HT1080 (cell line): ENCODE measurements at places on chromosomes 3 and 15. TPM values are rescaled to one million over a fixed set of nuclear protein-coding genes. Genes with fewer than 3 reads are reported as not detected.

Gene KCNAB1
- total RNA-seq: 1.9 and 2.4 TPM in 2 replicates

Gene MAP1A
- total RNA-seq: 1.4 and 1.7 TPM in 2 replicates

DNA sequence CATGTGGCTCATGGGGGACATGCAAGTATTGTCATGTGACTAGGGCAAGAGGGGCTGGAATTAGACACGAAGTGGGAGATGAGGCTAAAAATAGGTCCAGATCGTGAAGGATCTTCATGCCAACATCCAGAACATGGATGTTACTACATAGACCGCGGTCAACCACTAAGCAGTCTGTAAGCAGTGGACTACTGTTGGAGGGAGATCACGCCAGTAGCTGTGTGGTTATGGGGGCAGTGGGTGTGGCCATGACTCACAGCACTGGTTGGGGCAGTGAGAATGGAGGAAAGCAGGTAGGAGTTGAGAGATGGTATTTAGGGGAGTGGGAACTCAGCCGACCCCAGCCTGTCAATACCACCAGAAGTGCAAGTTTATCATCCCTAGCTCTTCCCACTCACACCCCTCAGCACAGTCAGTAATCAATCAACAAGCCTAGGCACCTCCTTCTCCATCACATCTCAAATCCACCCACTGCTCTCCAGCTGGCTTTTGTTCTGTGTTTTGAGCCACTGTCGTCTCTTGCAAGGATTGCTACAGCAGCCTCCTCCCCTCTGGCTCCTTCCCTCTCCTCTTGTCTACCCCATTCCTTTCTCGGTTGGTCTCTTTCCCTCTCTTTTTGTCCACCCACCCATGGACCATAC lies 107.2 kb upstream of the ABHD17C start:
- peak; percentile 83 for DNase-seq

DNA sequence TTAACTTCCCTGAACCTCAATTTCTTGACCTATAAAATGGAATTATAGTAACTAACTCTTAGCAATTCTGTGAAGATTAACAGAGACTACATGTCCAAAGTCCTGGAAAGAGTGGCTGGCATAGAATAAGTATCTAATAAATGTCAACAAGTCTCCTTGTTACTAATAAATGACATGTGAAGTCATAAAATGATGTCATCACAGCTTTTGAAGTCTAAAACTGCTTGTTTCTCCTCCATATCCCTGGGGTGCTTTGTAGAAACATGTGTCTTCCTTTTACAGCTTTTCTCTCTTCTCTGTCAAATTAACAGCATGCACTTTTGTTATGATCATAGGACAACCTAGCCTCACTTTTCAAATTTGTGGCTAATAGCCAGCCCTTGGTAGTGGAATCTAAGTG lies 510.2 kb downstream of the NTRK3 start:
- no peak for DNase-seq

Gene DHX30
- total RNA-seq: 135 and 148 TPM in 2 replicates

DNA sequence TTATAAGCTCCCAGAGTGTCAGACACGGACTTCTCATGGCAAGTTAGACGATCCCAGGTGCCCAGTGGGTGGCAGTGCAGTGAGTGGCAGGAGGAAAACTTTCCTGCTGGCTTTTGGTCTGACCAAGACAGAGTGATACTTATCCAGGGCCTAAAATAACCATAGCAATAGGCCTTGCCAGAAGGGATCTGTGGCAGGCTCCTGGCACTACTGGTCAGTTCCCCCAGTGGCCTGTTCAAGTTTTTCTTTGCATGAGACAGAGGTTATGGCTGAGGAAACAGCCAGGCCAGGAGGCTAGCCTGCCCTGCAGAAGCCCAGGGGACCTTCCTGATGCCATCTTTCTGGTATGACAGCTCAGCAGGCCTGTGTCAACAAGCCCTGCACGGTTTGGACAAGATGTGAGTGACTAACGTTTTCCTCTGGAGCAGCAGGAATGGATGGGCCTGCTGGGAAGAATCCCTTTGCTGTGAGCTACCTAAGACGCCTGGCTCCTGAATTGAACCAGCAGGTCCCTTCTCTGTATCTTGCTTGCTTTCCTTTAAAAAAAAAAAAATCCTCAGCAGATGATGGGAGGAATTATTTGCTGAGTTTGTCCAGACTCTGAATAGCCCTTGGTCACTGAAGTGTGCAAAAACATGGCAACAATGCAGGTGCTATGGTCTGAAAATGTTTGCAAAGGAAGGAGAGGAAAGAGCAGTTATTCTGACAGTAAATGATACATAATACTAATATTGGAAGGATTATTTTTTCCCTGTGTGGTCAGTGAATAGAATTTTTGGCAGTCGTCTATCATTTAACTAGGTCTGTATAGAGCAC lies 18.0 kb downstream of the SCG5 start:
- peak; percentile 67 for DNase-seq

- DNase-seq: no peak
Observed at GRCh38 chr3:128844502-128844901, 34.9 kb upstream of the ACAD9 start.

DNA sequence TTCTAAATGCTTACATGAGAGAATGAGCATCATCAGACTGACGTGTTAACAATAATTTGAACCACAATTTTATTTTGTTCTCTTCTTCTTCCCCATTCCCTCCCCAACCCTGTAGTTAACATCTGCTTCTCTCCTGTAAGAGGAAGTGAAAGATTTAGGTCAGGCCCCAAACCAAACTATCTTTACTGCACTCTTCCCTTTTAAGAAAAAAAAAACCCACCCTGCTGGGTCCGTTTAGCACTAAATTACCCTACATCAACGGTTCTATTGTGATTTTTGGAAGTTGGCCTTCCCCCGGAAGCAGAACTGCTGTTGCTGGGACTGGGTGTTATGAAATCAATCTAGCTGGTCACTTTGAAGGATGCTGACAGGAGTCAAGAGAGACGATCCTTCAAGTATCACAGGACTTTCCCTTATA lies 49.4 kb downstream of the NFKBIZ start:
- DNase-seq: no peak

DNA sequence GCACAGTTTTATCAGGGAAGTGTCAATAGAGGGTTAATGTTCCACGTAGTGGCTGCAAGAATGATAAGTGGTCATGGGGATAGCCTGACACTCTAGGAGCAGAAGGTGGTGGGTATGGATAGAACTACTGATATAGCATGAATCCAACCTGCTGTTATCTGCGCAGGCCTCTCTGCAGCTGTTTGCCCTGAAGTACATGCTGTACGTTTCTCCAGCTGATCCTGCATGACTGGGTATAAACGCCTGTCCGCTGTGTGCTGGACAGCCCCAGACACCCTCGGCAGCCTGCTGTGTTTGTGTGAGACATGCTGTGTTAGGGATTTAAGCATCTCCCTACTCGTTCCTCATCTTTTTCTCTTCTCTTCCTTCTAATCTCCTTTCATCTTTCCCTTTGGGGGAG lies 87.1 kb downstream of the LPP start:
- DNase-seq: no peak

Gene GOLGA8J
- 0.07 TPM in 1 of 2 replicates, not detected in the other for total RNA-seq

- DNase-seq: peak; percentile 70
Observed at GRCh38 chr3:46184469-46184868, 23.6 kb downstream of the CCR1 start.

Gene FANCD2OS
- total RNA-seq: not detected in 2 replicates

- no peak for DNase-seq
Observed at GRCh38 chr3:181966393-181966792, 254.7 kb downstream of the SOX2 start.

GRCh38 chr3:50266836-50267235 lies 2.1 kb upstream of the SEMA3B start:
- DNase-seq: no peak

Gene CACNA2D2
- 0.56 TPM in 1 of 2 replicates, not detected in the other for total RNA-seq

DNA sequence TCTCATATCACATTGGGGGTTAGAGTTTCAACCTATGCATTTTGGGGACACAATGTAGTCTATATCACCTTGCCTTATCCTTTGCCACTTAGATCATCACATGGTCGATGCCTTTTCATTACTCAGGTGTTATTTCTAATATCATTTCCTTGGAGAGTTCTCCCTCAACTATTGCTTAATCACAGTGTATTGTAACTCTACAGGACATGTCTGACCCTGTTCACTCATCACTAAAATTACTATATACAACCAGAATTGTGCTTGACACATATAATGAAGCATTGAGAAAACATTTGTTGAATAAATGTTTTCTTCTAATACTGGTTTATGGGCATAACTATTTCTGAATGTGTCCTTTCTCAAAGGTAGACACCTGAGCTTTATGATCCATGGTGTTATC lies 207.4 kb downstream of the EPHA6 start:
- DNase-seq: no peak

GRCh38 chr3:187051066-187051465 lies 88.2 kb downstream of the RPL39L start:
- no peak for DNase-seq

Gene ATP13A4
- not detected in 2 replicates for total RNA-seq

DNA sequence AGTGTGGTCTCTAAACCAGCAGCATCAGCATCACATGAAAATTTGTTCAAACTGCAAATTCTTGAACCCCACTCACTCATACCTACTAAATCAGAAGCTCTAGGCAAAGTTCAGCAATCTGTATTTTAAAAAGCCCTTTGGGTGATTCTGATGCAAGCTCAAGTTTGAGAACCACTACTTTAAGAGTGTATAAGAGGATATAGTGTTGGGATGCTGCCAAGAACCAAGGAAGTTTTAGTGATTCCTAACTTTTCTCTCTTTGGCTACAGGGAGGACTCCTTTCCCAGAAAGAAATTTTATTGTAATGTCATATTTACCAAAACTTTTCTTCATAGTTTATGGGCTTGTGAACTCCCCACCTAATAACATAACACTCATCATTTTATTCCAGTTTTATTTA lies 422.2 kb downstream of the TBC1D5 start:
- no peak for DNase-seq

- DNase-seq: no peak
Observed at GRCh38 chr15:30889196-30889595, 14.5 kb upstream of the FAN1 start.

DNA sequence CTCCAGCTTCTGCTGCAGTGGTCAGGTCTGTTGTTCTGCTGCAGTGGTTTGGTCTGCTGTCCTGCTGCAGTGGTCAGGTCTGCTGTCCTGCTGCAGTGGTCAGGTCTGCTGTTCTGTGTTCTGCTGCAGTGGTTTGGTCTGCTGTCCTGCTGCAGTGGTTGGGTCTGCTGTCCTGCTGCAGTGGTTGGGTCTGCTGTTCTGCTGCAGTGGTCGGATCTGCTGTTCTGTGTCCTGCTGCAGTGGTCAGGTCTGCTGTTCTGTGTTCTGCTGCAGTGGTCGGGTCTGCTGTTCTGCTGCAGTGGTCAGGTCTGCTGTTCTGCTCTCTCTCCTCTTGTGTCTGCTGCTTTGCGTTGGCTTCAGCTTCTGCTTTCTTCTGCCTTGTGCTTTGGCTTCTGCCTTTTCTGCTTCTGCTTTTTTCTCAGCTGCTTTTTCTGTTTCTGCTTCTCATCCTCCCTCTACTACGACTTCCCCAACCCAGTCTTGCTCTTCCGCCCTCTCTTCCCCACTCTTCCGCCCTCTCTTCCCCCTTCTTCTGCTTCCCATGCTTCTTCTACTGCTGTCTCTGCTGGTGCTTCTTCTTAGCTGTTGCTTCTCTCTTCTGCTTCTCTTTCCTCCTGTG lies 50.7 kb downstream of the FAM43A start:
- DNase-seq: no peak
